Ureter (tissue), 1 donor: ENCODE measurements at places on chromosomes 3 and 15. TPM values are rescaled to one million over a fixed set of nuclear protein-coding genes. Genes with fewer than 3 reads are reported as not detected.

Gene NDN
- total RNA-seq, result 36.1 TPM

Gene ARRDC4
- total RNA-seq, result 13.6 TPM

Gene C3orf22
- not detected for total RNA-seq

Gene LCTL
- not detected for total RNA-seq

Gene RGMA
- 6.4 TPM for total RNA-seq

Gene ZMYND10
- total RNA-seq, result 0.26 TPM

Gene C3orf20
- total RNA-seq, result 0.31 TPM

Gene PTH1R
- 12.9 TPM for total RNA-seq

Gene RTP3
- total RNA-seq, result not detected

Gene SCN5A
- total RNA-seq, result 3.5 TPM

Gene PLSCR2
- total RNA-seq, result 2.6 TPM

Gene RTP1
- total RNA-seq, result not detected

Gene ERICH6
- 0.36 TPM for total RNA-seq

Gene XCR1
- 0.70 TPM for total RNA-seq

Gene TMEM266
- total RNA-seq, result 0.52 TPM

Gene SATB1
- total RNA-seq, result 59.7 TPM

Gene ZNF80
- total RNA-seq, result not detected

Gene PLA2G4B
- total RNA-seq, result 30.0 TPM

Gene IL20RB
- 4.3 TPM for total RNA-seq

Gene NLGN1
- total RNA-seq, result 10.6 TPM

Gene CHP1
- total RNA-seq, result 146 TPM

Gene MYRIP
- total RNA-seq, result 4.8 TPM

Gene CKMT1A
- total RNA-seq, result 32.8 TPM

Gene NEK10
- total RNA-seq, result 9.4 TPM

Gene CDHR4
- total RNA-seq, result 0.62 TPM

Gene CPLX3
- total RNA-seq, result not detected

Gene SMCO1
- total RNA-seq, result not detected

Gene ECE2
- total RNA-seq, result 0.81 TPM

Gene ERC2
- 1.1 TPM for total RNA-seq

Gene ZNF620
- total RNA-seq, result 5.4 TPM

Gene CADPS
- 1.1 TPM for total RNA-seq

Gene SLC24A5
- total RNA-seq, result not detected

Gene THUMPD3
- total RNA-seq, result 45.0 TPM

Gene STX19
- not detected for total RNA-seq

Gene AMIGO3
- total RNA-seq, result not detected

Gene HHLA2
- total RNA-seq, result not detected

Gene SPG11
- 155 TPM for total RNA-seq

Gene TMC3
- 1.4 TPM for total RNA-seq

Gene SLC22A13
- 0.68 TPM for total RNA-seq

Gene GABRB3
- total RNA-seq, result 8.3 TPM

Gene THBS1
- 154 TPM for total RNA-seq

Gene SLC9C1
- total RNA-seq, result 0.13 TPM

Gene NANOGP8
- total RNA-seq, result 4.6 TPM

Gene MAPK6
- total RNA-seq, result 31.9 TPM

Gene ACSBG1
- 1.6 TPM for total RNA-seq

Gene JMJD7
- total RNA-seq, result 48.6 TPM

Gene PAQR5
- total RNA-seq, result 6.5 TPM

Gene GABRR3
- total RNA-seq, result 0.10 TPM

Gene SLC9A9
- 15.0 TPM for total RNA-seq

Gene RAB27A
- 29.0 TPM for total RNA-seq

Gene PCBP4
- 40.8 TPM for total RNA-seq

Gene TBL1XR1
- 181 TPM for total RNA-seq

Gene GASK1A
- total RNA-seq, result 14.6 TPM
